NCI-H1105 (cell line): ENCODE measurements at places on chromosomes 2 and 18.

- no peak for DNase-seq
Measured at GRCh38 chr2:238999291-238999741, 151.4 kb downstream of the TWIST2 start.

- no peak for DNase-seq
Measured at GRCh38 chr2:66362701-66363100, 72.2 kb upstream of the MEIS1 start.

DNA sequence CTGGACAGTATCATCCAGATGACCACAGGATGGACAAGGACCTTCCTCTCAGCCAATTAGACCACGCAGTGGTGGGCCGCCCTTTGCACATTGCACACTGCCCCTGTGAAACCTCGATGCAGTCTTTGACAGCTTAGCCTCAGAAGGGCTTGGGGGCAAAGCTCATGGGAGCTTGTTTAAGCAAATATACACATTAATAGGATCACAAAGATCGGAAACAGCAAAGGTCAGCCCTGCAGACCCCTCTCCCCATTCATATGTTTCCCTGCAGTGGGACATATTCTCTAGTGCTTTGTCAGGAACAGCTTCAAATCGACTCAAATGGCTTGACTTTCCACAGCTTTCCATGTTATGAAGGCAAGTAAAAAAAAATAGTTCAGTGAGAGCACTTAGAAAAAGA, 189.6 kb upstream of the LYPD1 start:
- DNase-seq, result no peak

DNA sequence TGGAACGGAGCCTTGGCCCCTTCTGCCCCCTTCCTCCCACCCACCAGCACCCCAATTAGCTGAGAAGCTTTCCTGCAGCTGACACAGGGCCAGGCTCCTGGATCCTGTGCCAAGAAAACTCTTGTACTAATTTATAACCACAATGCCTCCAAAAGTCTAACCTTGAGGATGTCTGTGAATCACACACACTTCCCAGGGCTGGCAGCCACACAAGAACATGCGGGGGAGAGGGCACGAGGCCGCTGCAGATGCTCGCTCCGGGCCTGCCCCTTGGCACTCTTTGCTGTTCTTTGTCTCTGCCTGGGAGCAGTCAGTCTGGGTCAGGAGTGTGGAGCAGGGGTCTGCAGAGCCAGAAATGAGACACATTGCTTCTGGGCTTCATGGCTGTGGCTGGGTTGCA, 62.7 kb upstream of the KIF5C start:
- peak; percentile 35 for DNase-seq

DNA sequence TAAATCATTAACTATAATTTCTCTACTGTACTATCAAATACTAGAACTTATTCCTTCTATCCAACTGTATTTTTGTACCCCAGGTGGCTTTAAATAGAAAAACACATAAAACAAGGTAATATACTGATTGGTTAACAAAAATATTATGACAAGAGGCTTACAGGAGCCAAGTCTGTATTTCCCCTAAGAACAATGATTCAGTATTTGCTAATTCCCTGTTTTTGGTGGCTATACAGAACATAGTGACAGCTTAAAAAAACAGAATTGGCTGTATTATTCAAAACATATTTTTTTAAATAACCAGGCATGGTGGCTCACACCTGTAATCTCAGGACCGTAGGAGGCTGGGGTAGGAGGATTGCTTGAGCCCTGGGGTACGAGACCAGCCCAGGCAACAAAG, 16.3 kb downstream of the RTN4 start:
- no peak for DNase-seq

DNA sequence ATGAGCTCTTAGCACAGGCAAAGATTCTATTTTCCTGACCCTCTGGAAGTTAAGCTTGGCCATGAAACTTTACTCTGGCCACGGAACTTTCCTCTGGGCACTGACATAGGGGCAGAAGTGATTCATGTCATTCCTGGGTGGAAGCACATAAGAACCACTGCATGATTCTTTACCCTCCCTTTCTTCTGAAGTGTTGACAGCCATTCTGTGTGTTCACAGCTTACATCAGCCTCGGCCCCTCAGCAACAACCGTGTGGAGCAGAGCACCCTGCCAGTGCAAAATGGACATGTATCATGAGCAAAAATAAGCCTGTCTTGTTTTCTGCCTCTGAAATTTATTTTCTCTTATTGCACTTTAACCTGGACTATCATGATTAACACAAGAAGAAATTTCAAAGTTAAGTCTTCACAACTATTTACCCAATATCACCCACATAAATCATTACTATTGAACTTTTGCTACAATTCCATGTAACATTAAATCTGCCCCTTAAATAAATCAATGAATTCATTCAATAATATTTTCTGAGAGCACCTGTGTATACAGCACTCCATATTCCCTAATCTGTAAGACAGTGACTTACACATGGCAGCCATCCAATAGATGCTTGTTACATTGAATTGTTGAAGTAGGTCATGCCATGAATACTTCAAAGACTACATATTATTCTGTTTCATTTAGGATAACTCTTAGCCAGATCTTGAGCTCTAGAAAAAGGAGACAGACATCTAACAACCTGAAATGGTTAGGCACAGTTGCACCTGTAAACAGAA, 531.9 kb downstream of the IRS1 start:
- DNase-seq, result no peak

- no peak for DNase-seq
Measured at GRCh38 chr2:215019521-215020145, 118.8 kb downstream of the ABCA12 start.

- DNase-seq, result no peak
Measured at GRCh38 chr2:188291617-188292347, at the start of gene GULP1. Gene GULP1, plus strand, starts transcription at chr2:188291874. Its CDS starts 185,829 bp downstream, at chr2:188477703.

- no peak for DNase-seq
Measured at GRCh38 chr18:36636237-36636817, 192.5 kb downstream of the TPGS2 start.

DNA sequence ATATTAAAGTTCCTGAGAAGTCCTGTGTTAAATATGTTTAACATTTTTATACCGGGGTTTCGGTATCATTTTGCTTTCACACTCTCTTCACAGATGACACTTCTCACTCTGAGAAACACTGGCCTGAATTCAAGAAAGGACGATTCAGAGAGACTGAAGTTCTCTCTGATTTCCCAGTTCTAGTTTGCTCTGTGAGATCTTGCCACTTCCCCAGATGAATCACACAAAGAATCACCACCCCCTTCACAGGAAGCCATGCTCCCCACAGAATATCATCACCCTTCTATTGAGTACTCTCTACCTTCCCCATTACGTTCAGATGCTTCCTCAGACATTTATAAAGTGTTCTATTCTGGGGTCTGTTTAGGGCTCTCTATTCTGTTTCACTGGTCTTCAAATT, 16.1 kb upstream of the CD207 start:
- no peak for DNase-seq

DNA sequence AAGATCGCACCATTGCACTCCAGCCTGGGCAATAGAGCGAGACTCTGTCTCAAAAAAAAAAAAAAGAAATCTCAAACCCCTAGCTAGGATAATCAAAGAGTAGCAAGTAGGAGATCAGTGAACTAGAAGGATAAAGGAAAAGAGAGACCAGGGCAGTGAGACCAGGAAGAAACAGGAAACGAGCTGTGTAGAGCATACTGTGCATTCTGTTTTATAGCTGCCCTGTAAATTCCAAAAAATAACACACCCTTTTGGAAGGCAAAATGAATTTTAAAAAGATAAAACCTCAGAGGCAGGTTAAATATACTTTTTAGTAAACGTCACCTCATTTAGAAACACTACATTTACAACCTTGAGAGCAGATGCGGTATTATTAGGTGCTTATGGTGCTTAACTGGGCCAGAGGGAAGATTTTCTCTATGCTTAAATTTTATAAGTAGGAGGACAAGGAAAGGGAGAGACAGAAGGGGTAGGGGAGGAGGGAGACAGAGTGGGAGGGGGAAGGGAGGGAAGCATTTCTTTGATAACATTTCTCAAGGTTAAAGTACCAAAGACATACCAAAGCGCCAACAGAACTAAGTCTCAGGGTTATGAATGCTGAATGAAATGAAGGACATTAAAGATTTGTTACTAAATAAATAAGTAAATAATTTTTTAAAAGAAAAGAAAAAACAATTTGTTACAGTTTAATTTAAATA, 30.1 kb downstream of the FEZ2 start:
- DNase-seq, result no peak

DNA sequence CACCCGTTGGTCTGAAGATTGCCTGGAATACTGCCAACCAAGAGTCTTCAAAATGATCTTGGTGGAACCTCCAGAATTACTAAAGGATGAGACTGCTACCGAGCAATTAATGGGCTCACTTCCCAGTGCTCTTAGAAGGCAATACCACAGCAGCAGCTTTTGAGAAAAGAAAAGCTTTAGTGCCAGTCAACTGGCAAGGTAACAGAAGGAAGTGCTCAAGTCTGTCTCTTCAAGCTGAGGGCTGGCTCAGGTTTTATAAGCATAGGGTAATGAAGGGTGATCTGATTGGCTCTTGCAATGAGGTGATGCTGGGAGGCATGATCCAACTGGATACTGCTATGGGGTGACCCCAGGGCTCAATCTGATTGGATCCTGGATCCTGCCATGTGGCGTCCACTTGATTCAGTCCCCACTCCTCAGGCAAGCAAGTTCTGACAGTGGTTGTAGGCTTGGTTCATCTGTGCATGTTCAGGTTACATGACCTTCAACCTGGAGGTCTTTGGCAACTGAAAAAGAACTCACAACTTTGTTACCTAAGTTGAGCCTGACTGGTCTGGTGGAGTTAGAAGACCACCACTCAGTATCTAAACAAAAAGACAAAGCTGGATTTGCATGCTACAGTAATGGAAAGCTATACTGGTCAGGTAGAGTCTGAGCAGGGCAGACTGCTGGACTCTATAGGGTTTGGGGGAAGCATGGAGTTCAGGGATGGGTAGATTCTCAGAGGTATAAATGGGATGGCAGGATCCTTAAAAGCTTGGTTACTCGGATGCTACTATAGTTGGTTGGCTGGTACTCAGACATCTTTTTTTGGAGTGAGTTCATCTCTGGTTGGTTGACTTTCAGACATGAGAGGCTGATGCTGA, 14.0 kb upstream of the RIF1 start:
- no peak for DNase-seq

DNA sequence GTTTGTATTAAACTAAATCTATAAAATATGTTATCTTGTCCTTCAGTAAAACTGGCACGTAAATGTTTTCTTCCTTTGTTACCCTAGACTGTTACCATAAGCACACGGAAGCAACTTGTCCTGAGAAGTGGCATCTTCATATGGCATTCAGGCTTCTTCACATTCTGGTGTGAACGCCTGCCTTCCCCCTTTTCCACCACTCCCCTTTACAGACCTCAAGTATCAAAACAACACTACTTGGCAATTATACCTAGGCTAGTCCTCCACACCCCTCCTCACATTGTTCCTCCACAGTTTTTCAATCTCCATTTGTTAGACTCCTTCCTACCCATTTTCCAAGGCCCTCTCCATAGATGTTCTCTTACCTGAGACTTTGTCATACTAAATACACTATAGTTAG, 2.9 kb downstream of the MEX3C start:
- DNase-seq, result no peak
